ENCODE measurements at places on chromosomes 7 and 10. TPM values are rescaled to one million over a fixed set of nuclear protein-coding genes. Genes with fewer than 3 reads are reported as not detected.

DNA sequence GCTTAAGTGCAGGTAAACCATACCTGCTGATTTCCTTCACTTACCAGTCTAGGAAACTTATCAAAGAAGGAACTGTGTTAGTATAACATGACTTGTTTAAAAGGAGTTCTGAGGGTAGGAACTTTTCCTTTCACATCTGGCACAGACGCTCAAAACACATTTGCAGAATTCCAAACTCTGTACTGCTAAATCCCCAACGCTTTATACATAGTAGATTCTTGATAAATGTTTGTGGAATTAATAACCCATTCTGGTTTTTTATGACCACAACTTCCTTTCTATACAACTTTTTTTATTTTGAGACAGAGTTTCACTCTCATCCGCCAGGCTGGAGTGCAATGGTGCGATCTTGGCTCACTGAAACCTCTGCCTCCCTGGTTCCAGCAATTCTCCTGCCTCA lies 7.7 kb upstream of the TRUB1 start:
- no peaks in the 10 kb centered on the region for H3K27me3 ChIP-seq
- no peak overlapping the region for H3K27ac ChIP-seq
- no peak for DNase-seq
- no peaks in the 10 kb centered on the region for H3K4me1 ChIP-seq

Gene GIMAP1
- total RNA-seq: 18.8 TPM

- H3K27ac ChIP-seq: peak overlapping the region; percentile 91
- H3K4me3 ChIP-seq: peak overlapping the region; percentile 14
- peak; percentile 81 for DNase-seq
- no peaks in the 10 kb centered on the region for H3K27me3 ChIP-seq
- H3K4me1 ChIP-seq: peaks cover 28% of the 10 kb centered on the region
- H3K36me3 ChIP-seq: no peaks in the 10 kb centered on the region
These were observed 19.5 kb upstream of the GNA12 start for GRCh38 chr7:2863461-2864066.

DNA sequence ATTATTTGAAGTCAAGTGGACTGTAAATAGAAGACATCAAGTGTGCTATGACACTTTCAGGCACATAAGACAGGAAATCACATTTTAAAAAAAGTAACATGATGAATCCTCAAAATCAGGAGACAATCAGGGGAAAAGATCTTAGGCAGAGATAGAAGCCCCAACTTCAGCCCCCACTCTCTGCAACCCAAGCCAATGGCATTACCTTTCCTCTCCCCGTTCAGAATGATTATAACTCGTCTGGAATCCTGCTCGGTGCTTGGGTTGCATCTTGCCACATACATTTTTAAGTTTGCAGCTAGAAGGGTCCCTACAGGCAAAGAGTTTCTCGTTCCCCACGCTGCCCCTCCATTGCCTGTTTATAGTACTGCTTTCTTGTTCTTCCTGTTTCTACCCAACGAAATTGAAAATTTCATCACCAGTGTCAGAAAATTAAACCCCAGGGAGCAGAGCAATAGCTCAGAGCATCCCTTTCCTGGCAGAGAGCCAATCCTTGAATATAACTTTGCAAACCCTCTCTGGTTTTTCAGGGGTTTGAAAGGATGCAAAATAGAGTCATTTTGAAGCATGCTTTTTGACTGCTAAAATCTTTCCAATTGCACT lies 260.5 kb upstream of the AOAH start:
- no peak overlapping the region for H3K27ac ChIP-seq
- H3K4me1 ChIP-seq: peaks cover 20% of the 10 kb centered on the region
- no peaks in the 10 kb centered on the region for H3K27me3 ChIP-seq
- DNase-seq: no peak
- H3K4me3 ChIP-seq: no peak overlapping the region

DNA sequence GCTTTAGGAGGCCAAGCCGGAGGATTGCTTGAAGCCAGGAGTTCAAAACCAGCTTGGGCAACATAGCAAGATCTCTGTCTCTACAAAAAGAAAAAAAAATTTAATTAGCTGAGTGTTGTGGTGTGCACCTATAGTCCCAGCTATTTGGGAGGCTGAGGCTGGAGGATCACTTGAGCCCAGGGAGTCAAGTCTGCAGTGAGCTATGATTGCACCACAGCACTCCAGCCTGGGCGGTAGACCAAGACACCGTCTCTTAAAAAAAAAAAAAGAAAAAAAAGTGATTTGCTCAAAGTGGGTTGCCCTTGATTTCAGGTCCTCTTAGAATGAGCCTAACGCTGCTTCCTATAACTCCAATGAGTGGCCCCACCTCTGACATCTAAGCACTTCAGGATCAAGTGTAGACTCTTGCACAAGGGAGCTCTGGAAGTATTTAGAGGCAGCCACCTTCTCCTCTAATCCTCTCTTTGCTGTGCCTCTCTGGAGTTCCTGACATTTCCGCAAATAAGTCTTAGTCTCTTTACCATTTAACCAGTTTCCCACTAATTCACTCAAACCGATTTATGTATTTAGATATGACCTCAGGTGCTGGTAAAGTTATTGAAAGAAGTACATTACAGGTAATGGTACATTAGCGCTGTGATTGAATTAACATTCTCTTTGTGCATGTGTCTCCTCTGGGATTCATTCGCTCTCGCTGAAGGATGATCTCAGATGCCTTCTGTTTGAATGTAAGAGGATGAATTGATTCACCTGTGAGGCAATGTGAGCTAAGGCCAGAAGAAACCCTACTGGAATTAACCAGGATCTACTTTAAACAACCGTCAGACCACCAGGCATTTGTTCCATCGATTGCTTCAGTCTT lies 60.8 kb upstream of the CELF2 start:
- no peak overlapping the region for H3K27ac ChIP-seq
- H3K36me3 ChIP-seq: no peaks in the 10 kb centered on the region
- H3K27me3 ChIP-seq: no peaks in the 10 kb centered on the region
- H3K4me3 ChIP-seq: no peak overlapping the region

Gene FOXP2
- 10.1 TPM for total RNA-seq

Gene CHST3
- total RNA-seq: 12.0 TPM

DNA sequence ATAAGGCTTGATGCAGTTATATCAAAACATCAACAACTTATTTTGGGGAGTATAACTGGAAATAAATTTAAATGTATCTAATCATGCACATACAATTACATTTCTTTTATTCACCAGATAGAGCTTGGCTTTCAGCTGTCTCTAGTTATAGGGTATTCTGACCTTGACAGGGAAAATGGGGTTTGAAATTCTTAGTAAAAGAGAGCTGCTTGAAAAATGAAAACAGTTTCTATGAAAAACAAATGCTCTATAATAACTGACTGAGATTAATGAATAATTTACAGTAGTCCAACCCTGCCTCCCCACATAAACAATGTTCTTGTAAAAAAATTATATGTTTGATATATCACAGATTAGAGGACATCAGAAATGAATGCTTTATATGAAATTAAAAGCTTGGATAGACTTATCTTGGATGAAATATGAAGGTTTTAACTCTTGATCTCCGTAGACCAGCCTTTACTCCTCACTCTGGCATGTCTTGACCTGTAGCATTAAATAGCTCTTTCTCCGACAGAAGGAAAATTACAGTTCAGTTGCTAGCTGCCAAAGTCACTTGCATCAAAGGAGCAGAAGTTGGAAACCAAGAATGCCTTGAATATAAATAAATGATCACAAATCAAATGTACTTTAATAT lies 32.1 kb downstream of the VWC2 start:
- H3K4me1 ChIP-seq: no peaks in the 10 kb centered on the region
- DNase-seq: no peak
- H3K4me3 ChIP-seq: no peak overlapping the region

Gene TBXAS1
- total RNA-seq: 92.6 TPM

- peak overlapping the region; percentile 81 for H3K4me3 ChIP-seq
- no peaks in the 10 kb centered on the region for H3K27me3 ChIP-seq
- DNase-seq: no peak
- peaks cover 42% of the 10 kb centered on the region for H3K4me1 ChIP-seq
These were observed 25.8 kb upstream of the ZRANB1 start for GRCh38 chr10:124916098-124916584.

GRCh38 chr7:2757904-2758672 lies 70.1 kb downstream of the AMZ1 start:
- H3K27me3 ChIP-seq: no peaks in the 10 kb centered on the region
- peaks cover 56% of the 10 kb centered on the region for H3K4me1 ChIP-seq
- H3K27ac ChIP-seq: peak overlapping the region; percentile 68
- no peak for DNase-seq
- H3K4me3 ChIP-seq: no peak overlapping the region

Gene CPA2
- total RNA-seq: not detected

- H3K4me1 ChIP-seq: peaks cover 14% of the 10 kb centered on the region
- H3K27ac ChIP-seq: peak overlapping the region; percentile 49
- peak; percentile 61 for DNase-seq
- no peaks in the 10 kb centered on the region for H3K36me3 ChIP-seq
These were observed 91.7 kb upstream of the PITRM1 start for GRCh38 chr10:3264161-3264761.

Gene LRWD1
- total RNA-seq: 19.2 TPM

GRCh38 chr7:17697128-17697881 lies 243.0 kb downstream of the SNX13 start:
- DNase-seq: no peak
- H3K27me3 ChIP-seq: no peaks in the 10 kb centered on the region
- H3K36me3 ChIP-seq: no peaks in the 10 kb centered on the region

Gene SMARCD3
- total RNA-seq: 53.1 TPM

Gene GJC3
- total RNA-seq: not detected

Gene ZNF394
- 32.9 TPM for total RNA-seq

GRCh38 chr7:78083476-78084120 lies 285.0 kb downstream of the PHTF2 start:
- no peak overlapping the region for H3K4me3 ChIP-seq
- no peaks in the 10 kb centered on the region for H3K4me1 ChIP-seq
- H3K36me3 ChIP-seq: no peaks in the 10 kb centered on the region
- H3K27ac ChIP-seq: no peak overlapping the region
- H3K27me3 ChIP-seq: no peaks in the 10 kb centered on the region

DNA sequence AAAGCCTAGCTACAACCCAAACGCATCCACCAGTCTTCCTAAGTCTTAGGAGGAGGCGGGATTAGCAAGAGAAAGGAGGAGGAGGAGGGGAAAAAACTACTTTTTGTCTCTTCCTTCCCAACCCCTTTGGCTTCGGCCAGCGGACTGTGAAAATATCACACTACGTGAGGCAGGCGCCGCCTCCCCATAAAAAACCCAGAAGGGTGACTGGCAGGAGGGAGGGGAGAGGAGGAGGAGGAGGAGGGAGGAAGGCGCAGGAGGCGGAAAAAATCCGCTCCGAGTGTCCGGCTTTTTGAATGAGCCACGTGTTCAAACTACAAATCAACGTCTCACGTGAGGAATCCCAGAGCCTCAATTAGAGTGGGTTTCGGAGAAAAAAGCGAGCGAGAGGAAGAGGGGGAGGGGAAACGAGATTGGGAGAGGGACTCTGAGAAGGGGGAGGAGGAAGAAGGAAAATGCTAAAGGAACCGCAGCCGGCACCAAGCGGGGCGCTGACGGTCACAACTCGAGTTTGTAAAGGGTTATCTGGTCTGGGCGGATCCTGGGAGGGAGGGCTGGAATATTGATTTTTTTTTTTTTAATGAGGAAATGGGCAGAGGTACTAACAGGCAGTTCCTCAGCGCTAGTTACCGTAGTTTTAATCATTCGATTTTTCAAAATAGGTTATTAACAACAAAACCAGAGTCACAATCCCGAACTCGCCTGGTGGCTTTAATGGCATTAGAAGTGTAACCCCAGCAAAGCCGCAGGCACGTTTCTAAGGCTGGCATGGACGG lies at the start of gene IGF2BP3:
Gene IGF2BP3 (minus strand): TSS at position 162 of the 776 bp plus-strand sequence. CDS start 381 bp downstream, outside the sequence.
- DNase-seq: no peak
- H3K4me3 ChIP-seq: peak within 1 kb of the TSS; percentile 43
- H3K36me3 ChIP-seq: no peaks in the 10 kb centered on the region
- no peak within 1 kb of the TSS for H3K27ac ChIP-seq
- peaks cover 99% of the 10 kb centered on the region for H3K27me3 ChIP-seq

DNA sequence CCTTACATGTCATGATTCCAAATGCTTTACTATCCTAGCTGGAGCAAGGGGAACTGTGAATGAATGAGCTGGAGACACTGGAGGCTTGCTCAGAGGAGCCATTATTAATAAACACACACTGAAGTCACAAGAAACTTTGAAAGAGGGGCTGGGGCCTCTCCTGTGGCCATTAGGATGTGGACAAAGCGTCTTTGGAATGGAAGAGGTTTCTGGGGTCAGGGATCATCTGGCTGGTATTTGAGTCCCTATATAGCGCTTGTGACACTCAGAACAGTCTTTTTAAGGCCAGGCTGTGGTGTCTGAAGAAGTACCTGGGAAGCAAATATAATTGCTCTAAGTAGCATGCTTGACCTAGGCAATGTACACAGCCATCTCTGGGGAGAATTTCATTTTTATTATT lies 193.0 kb downstream of the JCAD start:
- no peaks in the 10 kb centered on the region for H3K27me3 ChIP-seq
- no peak overlapping the region for H3K27ac ChIP-seq
- H3K36me3 ChIP-seq: no peaks in the 10 kb centered on the region
- DNase-seq: no peak

Gene SFTPA1
- 10,352 TPM for total RNA-seq

Gene PRRT4
- 0.47 TPM for total RNA-seq

DNA sequence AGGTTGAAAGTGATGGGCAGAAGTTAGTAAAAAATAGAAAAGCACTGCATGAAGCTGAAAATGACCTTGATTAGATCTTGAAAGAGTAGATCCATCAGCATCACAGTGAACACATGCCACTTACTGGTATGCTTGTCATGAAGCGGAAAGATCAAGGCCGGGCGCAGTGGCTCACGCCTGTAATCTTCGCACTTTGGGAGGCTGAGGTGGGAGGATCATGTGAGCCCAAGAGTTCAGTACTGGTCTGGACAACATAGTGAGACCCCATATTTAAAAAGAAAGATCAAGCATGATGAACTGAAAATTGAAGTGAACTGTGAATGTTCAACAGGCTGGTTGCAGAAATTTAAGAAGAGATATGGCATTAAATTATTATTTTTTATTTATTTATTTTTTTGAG lies 18.0 kb downstream of the LCOR start:
- H3K27ac ChIP-seq: no peak overlapping the region
- no peaks in the 10 kb centered on the region for H3K4me1 ChIP-seq
- H3K4me3 ChIP-seq: no peak overlapping the region
- no peaks in the 10 kb centered on the region for H3K36me3 ChIP-seq
- DNase-seq: no peak
- H3K27me3 ChIP-seq: no peaks in the 10 kb centered on the region

DNA sequence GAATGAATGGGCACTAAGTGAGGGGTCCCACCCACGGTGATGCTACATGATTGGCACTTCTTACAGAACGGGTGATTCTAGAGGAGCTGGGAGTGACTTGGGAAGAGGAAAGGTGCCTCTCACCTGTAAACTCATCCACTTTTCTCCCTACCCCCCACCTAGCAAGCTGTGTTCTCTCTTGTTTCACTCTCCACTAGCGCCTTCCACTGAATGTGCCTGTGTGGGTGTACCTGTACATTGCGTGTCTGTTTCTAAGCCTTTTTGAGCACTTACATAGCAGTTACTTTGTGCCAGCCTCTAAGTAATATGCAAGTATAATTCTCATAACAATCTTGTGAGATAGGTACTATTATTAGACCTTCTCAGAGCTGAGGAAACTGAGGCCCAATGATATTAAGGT lies 133.7 kb upstream of the AGK start:
- DNase-seq: no peak
- H3K27ac ChIP-seq: no peak overlapping the region
- no peaks in the 10 kb centered on the region for H3K27me3 ChIP-seq
- no peak overlapping the region for H3K4me3 ChIP-seq
- H3K36me3 ChIP-seq: no peaks in the 10 kb centered on the region
- H3K4me1 ChIP-seq: no peaks in the 10 kb centered on the region

Gene GIMAP8
- total RNA-seq: 44.4 TPM

- peaks cover 8% of the 10 kb centered on the region for H3K4me1 ChIP-seq
- DNase-seq: no peak
- H3K4me3 ChIP-seq: peak overlapping the region; percentile 54
- H3K27me3 ChIP-seq: no peaks in the 10 kb centered on the region
- H3K27ac ChIP-seq: no peak overlapping the region
- no peaks in the 10 kb centered on the region for H3K36me3 ChIP-seq
These were observed 663 bp downstream of the VPS37D start for GRCh38 chr7:73668103-73668885.

Gene PLAC9
- 38.0 TPM for total RNA-seq
